ENCODE measurements at places on chromosomes 6 and 20.

DNA sequence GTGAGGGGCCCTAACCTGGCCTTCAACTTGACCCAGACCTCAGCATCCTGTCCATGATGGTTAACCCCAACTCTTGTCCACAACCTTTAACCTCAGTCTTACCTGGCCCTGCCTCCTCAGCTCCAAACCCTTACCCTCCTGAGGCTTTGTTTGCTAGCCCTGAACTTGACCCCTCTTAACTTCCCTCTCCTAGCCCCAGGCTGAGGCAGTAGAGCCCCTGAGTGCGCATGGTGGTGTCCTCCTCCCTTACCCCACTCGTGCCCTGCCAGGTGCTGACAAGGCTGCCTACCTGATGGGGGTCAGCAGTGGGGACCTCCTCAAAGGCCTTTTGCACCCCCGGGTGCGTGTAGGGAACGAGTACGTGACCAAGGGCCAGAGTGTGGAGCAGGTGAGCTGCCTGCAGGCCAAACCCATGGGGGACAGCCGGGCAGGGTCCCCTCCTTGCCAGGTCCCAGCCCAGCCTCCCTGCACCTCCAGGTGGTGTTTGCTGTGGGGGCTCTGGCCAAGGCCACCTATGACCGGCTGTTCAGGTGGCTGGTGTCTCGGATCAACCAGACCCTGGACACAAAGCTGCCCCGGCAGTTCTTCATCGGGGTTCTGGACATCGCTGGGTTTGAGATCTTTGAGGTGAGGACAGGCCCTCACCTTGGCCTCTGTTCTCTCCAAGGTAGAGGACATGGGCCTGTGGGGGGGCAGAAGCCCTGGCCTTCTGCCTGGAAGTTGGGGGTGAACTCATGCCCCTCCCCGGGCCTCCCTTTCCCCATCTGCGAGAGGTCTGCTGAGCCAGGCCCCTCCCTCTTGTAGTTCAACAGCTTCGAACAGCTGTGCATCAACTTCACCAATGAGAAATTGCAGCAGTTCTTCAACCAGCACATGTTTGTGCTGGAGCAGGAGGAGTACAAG, 31.9 kb downstream of the MYH7B start:
- no peak for DNase-seq

DNA sequence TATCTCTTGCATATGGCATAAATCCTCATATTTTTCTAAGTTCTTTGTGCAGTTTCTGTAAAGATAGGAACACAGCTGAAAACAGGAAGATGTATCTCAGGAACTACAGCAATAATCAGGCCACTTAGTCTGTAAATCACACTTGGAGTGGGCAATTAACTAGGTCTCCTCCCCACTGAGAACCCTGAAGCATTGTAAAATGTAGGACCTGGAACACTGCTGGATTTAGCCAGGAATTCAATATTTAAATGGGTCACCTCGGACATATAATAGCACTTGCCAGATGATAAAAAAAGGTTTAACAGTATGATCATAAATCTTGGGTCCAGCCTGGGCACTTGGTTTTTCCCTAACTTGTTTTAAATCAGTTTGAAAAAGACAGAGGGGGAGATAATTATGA, 155.0 kb downstream of the GRM1 start:
- DNase-seq, result no peak

- no peak for DNase-seq
Measured at GRCh38 chr20:4736875-4737274, 15.2 kb downstream of the PRND start.

GRCh38 chr20:4083098-4083865, 67.9 kb upstream of the RNF24 start:
- DNase-seq, result peak; percentile 85

- DNase-seq, result no peak
Measured at GRCh38 chr20:37627767-37628130, 66.1 kb upstream of the CTNNBL1 start.

DNA sequence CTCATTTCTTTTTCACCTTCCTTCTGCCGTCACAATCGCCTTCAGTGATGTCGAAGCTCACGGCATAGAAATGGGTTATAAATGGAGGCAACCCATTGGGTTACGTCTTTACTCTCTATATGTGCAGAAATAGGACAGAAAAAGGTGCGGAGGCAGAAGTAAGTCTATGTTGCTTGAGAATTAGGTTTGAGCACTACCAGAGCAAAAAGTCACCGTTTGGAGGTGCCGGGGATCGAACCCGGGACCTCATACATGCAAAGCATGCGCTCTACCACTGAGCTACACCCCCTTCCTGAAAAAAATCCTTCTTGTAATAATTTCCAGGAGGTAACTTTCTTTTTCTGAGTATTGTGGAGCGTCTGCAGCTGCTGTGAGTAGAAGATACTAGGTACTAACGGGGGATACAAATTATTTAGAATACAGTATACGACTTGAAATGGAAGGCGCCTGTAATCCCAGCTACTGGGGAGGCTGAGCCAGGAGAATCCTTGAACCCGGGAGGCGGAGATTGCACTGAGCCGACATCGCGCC, 134.2 kb downstream of the TRIM27 start:
- peak; percentile 87 for DNase-seq

- DNase-seq, result no peak
Measured at GRCh38 chr6:89932245-89932802, 38.1 kb downstream of the GJA10 start.

DNA sequence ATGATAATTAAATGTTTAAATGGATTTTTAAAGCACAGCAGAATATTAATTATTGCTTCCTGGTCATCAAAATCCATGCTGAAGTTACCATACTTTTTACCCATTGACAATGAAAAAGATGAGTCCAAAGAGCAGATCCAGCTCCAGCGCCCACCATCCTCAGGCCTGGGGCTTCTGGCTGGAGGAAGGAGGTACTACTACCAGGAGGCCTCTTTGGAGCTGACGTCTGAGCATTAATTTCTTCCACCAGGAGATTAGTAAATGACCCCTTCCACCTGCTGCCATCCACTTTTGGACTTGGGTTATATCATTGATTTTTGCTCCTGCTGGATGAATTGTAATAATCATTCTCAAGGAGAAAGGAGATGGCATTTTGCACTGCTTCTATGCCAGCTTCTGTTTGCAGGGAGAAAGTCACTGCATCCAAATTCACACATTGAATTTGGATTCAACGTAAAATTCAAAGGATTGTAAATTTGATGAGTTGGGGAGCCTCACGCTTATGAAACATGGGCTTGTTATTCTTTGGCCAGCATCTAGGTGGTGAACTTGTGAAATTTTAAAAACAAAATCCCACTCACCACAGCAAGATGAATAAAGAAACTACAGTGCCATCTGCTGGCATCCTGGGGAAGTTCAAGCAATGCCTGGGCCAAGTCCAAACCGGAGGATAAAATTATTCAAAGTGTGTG, 121.8 kb downstream of the SASH1 start:
- DNase-seq, result peak; percentile 86

GRCh38 chr6:161068321-161068741, 76.8 kb downstream of the MAP3K4 start:
- no peak for DNase-seq

DNA sequence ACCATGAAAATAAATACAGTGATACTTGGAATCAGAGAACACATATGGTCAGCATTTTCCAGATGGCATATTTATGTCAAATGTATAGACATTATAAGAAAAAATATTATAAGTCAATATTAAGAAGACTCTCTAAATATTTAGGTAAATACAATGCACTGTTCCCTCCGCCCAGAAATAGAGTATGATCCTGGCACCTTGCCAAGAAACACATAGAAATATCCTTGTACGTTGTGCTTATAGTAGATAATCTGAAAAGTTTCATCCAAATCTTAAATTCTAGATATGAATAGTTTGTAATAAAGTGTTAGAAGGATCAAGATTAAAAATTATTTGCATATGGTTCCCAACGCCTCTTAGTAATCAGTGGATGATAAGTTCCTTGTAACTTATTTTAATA, 645.8 kb upstream of the GJE1 start:
- no peak for DNase-seq

DNA sequence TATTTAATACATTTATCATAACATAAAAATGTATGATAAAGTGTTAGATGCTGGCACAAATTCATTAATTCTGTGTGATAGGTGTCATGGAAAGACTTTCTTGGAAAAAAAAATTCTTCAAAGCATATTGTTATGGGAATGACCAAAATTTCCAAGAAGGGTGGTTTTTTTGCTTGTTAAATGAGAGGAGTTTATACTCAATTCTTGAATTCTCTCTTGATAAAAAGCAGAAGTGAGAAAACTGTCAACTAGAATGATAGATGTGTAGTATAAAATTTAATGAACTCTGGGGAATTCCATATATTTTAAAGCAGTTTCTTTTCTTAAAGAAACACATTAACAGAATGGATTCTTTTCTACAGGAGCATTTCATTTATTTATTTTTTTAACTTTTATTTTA, 62.0 kb upstream of the SNAP91 start:
- no peak for DNase-seq

DNA sequence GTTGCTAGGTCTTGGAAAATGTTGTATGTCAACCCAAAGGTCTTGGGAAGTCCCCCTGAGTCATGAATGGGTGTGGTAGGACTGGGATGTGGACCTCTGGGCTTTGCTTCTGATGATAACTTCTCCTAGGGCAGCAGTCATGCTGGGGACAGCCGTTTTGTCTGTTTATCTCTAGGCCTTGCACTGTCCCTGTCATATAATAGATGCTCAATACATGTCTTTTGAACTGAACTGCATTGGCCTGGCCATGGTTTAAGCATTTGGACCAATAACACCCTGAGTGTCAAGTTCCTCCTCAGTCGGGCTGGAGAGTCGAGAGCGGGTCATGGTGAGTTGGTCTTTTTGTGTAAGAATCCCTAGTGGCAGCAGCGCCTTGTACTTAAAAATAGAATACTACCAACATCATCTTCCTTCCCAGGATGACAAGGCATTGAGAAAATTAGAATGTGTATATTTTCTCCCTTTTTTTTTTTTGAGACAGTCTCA, 43.1 kb downstream of the E2F3 start:
- peak; percentile 71 for DNase-seq

- peak; percentile 18 for DNase-seq
Measured at GRCh38 chr6:105137388-105137787, 42.4 kb downstream of the POPDC3 start.

DNA sequence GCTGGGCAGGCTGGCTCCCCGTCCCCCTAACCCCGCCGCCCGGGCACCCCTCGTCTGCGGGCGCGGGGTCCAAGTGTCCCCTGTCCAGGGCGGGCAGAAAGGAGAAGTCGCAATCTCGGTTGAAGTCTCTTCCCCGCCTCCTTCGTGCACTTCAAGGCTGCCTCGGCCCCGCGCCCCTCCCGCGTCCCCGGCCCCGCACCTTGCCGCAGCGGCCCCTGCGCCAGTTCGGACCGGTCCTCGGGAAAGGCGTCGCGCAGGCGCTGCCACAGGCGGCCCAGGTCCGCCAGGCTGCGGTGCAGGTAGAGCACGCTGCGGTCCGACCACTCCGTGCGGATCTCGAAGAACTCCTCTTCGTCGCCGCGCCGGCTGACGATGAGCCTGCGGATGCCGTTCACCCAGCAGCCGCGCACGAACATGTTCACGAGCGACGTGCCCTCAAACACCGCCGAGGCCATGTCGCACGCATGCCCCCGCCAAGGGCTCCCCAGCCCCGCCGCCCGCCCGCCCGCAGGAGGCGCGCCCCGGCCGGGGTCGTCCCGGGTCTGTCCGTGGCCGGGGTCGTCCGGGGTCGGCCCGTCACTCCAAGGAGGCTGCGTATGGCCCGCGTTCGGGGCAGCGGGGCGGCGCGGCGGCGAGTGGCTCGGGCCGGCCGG, at the start of gene PXDC1:
Gene PXDC1 (minus strand): TSS at position 637 of the 653 bp plus-strand sequence. CDS start 182 bp downstream, at position 455.
- no peak for DNase-seq

- peak; percentile 6 for DNase-seq
Measured at GRCh38 chr20:18287546-18287914, 797 bp upstream of the ZNF133 start.

- no peak for DNase-seq
Measured at GRCh38 chr6:155690820-155691219, 235.2 kb upstream of the NOX3 start.

DNA sequence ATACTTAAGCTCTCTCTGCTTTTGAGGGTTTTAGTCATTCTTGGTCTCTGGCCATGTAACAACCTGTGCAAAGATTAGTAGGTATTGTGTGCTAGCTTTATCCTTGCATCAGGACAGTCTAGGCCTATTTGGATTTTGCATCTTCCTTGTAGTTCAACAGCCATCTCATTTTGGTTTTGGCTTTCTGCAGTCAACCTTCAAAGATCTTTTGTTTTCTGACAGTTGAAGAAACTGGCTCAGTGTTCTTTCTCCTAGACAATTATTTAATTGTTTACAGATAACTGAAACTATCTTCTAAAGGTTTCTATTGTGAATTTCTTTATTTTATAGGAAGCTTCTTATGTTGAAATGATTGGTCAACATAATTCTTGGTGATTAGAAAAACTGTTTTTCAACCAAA, 307.5 kb downstream of the CDKAL1 start:
- no peak for DNase-seq

- no peak for DNase-seq
Measured at GRCh38 chr6:108916026-108916686, 67.9 kb downstream of the ARMC2 start.

DNA sequence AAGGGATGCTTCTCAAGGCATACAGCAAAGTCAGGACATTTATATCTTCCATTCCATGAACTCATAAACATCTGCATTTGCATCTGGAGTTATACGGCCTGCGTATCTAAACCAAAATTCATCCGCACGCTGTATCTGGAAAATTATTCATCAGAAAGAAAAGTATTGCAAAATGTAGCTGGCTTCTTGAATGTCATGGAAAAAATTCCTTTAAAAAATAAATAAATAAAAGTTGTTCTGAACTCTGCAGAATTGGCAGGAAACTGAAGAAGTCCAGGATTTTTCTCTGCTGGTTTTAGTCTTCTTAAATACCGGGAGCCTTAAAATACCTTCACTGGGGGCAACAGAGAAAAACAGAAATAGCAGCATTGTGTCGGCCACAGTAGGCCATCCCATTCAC, 23.7 kb upstream of the FOXF2 start:
- DNase-seq, result no peak

GRCh38 chr20:10376270-10377075, 57.5 kb downstream of the MKKS start:
- peak; percentile 81 for DNase-seq

- peak; percentile 39 for DNase-seq
Measured at GRCh38 chr20:49268600-49269365, 9.1 kb downstream of the ZNFX1 start.

GRCh38 chr20:8212286-8212685, 80.2 kb downstream of the PLCB1 start:
- no peak for DNase-seq

GRCh38 chr6:155040901-155041650, 46.0 kb downstream of the TIAM2 start:
- DNase-seq, result no peak

- no peak for DNase-seq
Measured at GRCh38 chr6:114167583-114168576, 174.9 kb downstream of the HS3ST5 start.

DNA sequence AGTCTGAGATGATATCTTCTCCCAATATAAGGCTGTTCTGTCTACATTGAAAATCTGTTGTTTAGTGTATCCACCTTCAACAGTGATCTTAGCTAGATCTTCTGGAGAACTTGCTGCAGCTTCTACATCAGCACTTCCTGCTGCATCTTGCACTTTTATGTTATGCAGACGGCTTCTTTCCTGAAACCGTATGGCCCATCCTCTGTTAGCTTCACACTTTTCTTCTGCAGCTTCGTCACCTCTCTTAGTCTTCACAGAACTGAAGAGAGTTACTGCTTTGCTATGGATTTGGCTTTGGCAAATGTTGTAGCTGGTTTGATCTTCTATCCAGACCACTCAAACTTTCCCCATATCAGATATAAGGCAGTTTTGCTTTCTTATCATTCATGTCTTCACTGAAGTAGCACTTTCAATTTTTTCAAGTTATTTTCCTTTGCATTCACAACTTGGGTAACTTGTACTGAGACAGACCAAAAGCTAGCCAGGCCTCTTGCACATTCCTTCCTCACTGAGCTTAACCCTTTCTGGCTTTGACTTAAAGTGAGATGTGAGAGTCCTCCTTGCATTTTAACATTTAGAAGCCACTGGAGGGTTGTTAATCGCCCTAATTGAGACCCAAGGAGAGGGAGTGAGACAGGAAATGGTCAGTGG, 110.1 kb downstream of the PREP start:
- no peak for DNase-seq

Data from cardiac fibroblast (primary cell).